ENCODE measurements at places on chromosomes 6 and 20.

DNA sequence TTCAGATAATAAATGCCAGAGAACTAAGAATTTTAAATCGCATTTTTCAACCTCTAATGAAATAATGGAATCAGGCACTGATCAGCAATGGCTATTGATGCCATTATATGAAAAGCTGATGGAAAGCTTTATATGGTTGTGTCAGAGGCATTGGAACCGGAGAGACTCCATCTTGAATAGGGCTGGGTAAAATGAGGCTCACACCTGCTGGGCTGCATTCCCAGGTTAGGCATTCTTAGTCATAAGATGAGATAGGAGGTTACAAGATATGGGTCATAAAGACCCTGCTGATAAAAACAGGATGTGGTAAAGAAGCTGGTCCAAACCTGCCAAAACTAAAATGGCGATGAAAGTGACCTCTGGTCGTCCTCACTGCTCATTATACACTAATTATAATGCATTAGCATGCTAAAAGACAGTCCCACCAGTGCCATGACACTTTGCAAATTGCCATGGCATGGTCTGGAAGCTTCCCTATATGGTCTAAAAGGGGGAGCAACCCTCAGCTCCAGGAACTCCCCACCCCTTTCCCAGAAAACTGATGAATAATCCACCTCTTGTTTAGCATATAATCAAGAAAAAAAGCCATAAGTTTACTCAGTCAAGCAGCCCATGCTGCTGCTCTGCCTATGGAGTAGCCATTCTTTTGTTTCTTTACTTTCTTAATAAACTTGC lies 40.2 kb upstream of the CD83 start:
- no peak for DNase-seq

DNA sequence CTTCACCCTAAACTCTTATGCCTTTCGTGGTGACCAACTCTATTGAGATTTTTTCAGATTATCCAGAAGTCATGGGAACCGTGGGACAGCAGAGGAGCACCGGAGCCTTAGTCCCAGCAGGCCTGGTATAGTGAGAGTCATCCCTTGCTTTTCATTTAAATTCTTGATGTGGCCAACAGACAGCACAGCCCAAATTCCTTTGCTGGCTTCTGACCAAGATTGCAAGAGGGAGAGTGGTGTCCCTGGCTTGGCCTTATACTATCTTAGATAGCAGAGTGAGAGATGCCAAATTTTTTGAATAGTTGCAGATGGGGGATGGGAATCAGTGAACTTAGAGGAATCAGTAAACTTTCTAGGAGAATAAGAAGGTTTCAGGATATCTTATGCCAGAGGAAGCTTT lies 7.8 kb downstream of the STX11 start:
- no peak for DNase-seq

DNA sequence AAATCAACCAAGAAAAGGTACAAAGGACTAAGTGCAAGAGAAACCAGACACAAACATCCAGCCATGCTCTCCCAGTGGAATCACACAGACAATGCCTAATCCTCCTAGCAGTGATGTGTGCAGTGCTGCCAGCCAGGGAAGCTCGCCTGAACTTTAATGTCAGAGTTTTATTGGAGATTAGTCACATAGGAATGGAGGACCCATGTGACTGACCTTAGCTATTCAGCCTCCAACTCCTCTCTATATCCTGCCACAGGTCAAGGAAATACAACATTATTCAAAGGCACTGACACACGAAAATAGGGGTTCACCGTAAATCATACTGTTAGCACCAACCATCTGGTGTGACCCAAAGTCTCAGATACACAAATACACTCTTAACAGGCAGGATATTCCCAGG lies 684.6 kb downstream of the DOK5 start:
- DNase-seq, result no peak

- DNase-seq, result no peak
These were observed 47.2 kb upstream of the TFAP2D start for GRCh38 chr6:50666089-50666488.

- no peak for DNase-seq
These were observed 30.2 kb upstream of the SGK1 start for GRCh38 chr6:134347885-134348805.

- DNase-seq, result no peak
These were observed 42.3 kb downstream of the GNAS start for GRCh38 chr20:58894652-58895447.
